ENCODE measurements at places on chromosomes 3 and 15.

DNA sequence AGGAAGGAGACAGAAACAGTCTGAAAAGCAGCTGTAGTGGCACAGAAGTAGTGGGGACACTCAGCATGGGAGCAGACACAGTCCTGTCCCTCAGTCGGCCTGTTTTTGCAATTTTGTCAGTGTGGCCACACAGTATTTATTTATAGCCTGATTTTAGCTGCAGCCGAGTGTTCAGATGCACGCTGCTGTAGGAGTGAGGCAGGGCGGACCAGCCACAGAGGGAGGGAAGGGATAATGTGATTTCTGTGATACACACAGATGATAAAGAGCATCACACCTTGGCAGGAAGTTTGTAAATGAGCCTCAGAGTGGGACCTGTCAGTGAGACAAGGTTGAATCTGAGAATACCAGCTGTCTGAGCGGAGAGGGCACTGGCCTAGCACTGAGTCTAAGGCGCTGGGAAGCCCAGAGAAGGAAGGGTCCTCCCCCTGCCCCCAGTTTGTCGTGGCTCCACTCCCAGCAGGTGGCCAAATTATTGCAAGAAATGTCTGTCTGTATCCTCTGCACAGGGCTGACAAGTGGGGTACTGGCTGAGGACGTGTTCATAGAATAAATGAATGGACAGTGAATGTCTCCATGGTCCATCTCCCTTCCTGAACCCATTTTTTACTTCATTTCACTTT is 3.8 kb downstream of the PSTPIP1 start:
- no peak for DNase-seq

DNA sequence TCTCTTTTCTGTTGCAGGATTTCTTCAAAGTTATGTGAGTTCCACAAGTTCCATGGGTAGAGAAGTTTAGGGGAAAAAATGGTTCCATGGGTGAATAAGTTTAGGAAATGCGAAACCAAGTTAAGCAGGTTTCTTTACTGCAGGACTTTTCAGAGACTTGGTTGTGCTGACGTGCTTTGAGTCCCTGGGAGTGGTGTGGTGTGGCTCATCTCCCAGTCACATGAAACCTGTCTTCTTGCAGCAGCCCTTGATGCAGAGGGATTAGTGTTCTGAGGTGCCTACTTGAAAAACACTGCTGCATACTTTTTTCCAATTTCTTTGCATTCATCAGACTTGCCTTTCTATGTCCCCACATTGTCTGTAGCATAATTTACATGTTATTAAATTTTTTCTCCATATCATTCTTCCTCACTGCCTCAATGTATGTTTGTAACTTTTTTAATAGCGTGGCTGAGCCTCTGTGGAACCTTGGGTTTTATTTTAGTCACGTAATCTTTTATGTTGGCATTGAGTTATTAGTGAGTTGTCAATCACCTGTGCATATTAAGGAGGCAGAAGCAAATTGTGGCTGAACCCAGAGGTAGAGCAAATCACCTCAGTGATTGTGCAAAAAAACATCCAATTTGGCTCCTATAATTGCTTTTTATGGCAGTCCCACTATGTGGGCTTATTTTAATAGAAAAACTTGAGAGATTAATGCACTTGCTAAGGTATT is 115.6 kb downstream of the CACNA2D3 start:
- no peak for DNase-seq

- no peak for DNase-seq
These were observed 534.4 kb downstream of the ZNF385D start for GRCh38 chr3:21216598-21216997.

DNA sequence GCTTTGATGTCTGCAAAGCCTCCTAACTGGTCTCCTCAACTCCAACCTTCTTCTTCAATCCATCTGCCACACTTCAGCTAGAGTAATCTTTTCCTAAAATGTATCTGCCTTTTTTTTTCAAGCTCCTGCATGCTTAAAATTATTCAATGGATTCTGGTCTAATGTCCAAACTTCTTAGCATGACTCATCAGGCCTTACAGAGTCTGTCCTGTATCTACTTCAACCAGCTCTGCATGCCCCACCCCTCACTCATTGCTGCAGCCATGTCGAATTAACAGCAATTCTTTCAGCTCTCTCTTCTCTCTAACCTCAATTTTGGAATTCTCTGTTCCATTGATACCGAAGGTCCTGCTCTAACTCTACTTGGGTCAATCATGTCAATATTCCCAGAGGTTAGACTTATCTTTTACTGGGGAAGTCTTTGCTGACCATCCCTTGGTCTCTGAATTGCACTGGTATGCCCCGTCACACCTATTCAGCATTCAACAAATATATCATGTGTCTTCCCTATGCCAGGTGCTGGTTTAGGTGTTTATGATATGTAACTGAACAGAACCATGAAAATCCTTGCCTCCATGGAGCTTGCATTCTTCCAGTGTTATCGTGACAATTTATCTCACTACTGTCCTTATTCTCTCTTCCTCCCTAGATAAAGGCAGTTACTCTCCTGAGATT is 88.5 kb upstream of the NANOGP8 start:
- no peak for DNase-seq

DNA sequence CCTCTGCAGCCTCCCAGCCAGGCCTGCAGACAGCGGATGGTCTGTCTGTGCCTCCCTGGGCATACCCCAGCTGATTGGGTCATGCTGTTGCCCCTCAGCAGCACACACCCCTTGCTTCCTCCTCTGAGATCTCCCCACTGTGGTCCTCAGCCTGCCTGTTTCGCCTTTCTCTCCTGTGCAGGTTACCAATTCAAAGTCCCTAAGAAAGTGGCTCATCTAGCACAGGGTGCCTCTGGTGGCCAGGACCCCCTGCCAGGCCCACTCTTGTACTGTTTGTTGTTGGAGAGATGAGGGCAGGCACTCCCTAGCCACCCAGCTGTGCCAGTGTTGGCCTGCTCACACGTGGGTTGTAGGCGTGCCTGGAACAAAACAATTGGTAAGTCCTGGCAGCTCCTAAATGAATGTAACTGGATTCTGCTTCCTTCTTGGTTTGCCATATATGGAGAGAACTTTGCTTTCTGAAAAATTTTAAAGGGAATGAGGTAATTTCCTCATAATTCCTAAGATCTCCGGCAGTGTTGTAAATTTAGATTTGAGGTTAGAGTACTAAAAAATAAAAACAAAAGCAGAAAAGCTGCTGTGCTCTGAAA is 213.2 kb upstream of the IL12A start:
- no peak for DNase-seq

- no peak for DNase-seq
These were observed 294.1 kb upstream of the UBE2E2 start for GRCh38 chr3:22908989-22909507.

GRCh38 chr3:111577798-111578685 is 17.1 kb downstream of the ZBED2 start:
- DNase-seq: no peak

- DNase-seq: no peak
These were observed 4.4 kb upstream of the MUSTN1 start for GRCh38 chr3:52839268-52839575.

GRCh38 chr15:58243070-58243469 is 104.9 kb downstream of the AQP9 start:
- DNase-seq: no peak

GRCh38 chr3:47485812-47486211 is 10.1 kb upstream of the SCAP start:
- no peak for DNase-seq

- DNase-seq: no peak
These were observed 976.0 kb downstream of the ROBO1 start for GRCh38 chr3:78791753-78792152.

GRCh38 chr3:136862617-136863322 is 762 bp downstream of the NCK1 start:
- DNase-seq: peak; percentile 19

GRCh38 chr3:37179144-37179967 is 5.0 kb upstream of the LRRFIP2 start:
- DNase-seq: no peak

DNA sequence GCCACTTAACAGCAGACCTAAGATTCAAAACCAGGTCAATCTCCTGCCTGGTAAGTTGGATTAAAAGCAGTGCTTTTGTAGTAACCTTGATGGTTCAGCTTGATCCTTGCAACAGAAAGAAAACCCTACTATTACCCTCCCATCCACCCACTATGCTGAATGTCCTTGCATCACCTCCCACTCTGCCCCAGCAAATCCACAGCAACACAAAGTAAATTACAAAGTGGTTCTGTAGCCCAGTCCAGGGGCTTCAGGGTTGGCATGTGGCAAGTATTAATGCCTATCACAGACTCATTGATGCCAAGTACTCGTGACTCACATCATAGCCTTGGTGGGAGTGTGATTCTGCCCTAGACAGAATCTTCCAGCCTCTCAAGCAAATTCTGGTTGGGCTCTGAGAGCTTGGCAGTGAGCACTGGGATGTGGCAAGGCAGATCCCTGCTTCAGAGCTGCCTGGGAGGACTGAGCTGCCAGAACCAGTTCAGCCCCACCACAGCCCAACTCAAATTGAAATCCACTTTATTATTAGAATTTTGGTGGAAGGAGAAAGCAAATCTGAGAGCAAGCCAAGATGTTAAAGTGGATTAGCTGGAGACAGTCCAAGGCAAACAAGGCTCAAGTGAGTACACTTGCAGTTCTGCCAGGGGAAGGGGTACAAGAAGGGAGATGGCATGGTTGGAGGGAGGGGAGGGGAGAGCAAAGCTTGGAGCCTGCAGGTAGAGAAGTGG is 225.8 kb upstream of the UMPS start:
- no peak for DNase-seq

GRCh38 chr15:92870010-92870591 is 30.0 kb upstream of the CHD2 start:
- DNase-seq: no peak

- DNase-seq: no peak
These were observed 539.5 kb upstream of the AGTR1 start for GRCh38 chr3:148158210-148158609.

- DNase-seq: no peak
These were observed 486.3 kb upstream of the PROK2 start for GRCh38 chr3:72271216-72271615.

DNA sequence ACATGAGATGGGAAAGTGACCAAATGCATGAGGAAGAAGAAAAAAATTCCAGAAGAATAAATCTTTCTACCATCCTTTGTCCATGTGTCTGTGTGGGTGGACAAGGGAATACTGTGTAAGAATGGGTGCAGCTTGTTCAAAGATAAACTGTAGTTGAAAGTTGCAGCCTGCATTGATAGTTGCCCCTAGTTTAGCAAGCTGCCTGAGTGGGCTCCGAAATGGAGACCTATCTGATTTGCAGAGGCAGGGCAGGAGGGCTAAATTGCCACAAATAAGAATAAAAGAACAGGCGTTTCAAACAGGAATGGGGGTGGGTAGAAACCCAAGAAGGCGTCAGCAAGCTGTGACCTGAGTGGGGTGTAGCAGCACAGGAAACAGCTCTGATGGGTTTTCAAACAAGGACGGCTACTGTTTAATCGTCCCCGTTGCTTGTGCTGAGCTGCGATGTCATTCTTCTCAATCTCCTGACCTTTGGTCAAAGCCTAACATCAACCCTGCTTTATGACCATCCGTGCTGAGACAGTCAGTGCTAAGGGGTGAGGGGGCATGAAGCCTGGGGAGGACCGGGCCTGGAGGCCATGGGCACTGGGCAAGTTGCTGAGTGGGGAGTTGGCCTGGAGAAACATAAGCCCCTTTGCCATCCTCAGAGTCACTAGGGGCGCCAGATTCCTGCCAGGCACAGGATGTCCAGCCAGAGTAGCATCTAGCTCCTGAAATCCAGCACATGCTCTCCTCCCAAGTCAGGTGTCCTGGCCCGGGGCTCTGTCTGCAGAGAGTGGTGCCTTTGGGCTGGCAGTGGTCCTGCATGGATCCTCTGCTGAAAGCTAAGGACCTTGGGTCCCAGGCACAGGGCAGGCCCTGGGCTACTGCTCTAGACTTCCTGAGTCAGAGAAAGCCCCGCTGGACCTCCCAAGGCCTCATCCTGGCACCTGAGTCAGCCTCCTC is 19.2 kb upstream of the C15orf39 start:
- DNase-seq: no peak

- no peak for DNase-seq
These were observed 56.8 kb downstream of the CCR4 start for GRCh38 chr3:33008282-33008681.

- DNase-seq: no peak
These were observed 56.4 kb downstream of the CRYGS start for GRCh38 chr3:186487819-186488218.

DNA sequence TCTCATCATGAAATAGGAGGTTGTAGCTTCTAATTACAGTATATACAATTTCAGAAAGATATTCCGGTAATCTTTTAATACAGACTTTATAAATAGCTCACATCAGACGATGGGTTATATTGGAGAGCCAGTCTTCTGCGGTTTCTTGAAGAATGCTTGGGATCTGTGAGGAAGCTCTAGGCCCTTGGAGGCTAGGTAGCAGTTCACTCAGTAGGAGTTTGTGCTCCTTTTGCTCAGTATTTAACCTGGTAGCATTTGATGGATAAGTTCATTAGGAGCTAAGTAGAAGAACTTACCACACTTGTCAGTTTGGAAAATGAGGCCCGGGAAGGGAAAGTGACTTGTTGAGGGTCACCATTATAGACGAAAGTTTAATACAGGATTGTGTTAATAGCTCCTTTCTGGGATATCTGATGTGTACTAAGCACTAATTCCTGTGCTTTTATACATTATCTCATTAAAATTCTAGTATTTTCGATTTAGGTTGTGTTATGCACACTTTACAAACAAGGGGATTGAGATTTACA is 2.8 kb downstream of the FNDC3B start:
- no peak for DNase-seq

- DNase-seq: no peak
These were observed 31.6 kb downstream of the PYDC2 start for GRCh38 chr3:191492601-191493000.

GRCh38 chr3:111190518-111190917 is 118.9 kb downstream of the NECTIN3 start:
- DNase-seq: no peak

- DNase-seq: no peak
These were observed 44.9 kb downstream of the P2RY1 start for GRCh38 chr3:152879790-152880174.

DNA sequence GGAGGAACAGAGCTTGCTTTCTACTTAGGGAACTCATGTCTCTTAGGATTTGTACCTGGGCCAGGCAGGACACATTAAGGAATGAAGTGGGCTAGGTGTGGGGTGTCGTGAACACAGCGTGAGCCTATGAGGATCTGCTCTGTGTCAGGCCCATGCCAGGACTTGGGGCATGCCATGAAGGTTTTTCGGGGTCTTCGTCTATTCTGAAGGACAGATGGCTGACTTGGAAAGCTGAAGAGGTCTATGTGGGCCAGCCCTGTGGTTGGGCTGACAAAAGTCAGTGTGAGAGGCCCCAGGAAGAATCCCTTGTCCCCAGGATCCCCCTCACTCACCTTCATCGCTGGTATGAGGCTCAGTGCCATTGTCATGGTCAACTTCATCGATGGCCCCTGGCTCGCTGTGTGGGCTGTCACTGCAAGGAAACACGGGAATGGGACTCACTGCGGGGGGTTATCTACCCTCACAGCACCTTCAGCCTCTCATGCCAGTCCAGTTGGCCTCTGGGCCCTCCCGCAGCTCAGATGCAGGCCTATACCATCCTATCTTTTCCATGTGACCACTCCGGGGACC is 46.8 kb upstream of the RAD18 start:
- DNase-seq: no peak

- DNase-seq: no peak
These were observed 9.6 kb downstream of the LRRK1 start for GRCh38 chr15:100928632-100929280.

- DNase-seq: no peak
These were observed 23.8 kb upstream of the TIGIT start for GRCh38 chr3:114270019-114270418.
